OCI-LY7 (cell line): ENCODE measurements at places on chromosomes 5 and 9.

DNA sequence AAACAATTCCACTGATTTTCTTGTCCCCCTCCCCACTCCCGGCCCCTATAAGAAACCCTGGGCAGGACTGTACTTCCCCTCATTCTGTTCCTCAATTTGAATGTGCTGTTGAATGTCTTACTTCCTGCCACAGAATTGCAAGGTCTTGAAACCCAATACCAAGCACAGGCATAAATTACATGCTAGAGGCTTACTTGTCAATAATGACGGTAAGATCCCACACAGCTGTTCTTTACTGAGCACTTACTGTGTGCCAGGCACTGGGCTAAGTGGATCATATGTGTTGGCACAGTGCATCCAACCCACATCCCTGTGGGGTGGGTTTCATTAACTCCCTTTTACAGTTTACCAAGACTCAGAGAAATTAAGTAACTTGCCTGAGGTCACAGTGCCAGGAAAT lies 63.4 kb downstream of the MVB12B start:
- DNase-seq: no peak

- no peak for DNase-seq
These were observed 60.8 kb upstream of the GARNL3 start for GRCh38 chr9:127203681-127204327.

DNA sequence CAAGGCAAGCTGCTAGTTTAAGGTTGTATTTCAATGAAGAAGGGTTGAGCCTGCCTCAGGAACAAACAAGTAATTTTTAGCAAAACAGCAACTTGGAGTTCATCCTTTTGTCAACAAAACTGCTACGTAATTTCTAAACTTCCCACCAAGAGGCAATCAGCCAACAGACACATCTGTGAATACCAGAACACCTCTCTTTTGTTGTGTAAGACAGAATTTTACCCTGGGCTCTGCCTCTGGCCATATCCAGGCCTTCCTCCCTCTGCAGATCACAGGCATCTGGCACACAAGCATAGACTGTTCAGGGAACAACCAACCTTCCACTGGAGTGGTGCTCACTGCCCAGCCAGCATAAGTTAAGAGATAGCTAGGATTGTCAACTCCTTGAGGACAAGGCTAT lies 409.0 kb downstream of the SPOCK1 start:
- no peak for DNase-seq

DNA sequence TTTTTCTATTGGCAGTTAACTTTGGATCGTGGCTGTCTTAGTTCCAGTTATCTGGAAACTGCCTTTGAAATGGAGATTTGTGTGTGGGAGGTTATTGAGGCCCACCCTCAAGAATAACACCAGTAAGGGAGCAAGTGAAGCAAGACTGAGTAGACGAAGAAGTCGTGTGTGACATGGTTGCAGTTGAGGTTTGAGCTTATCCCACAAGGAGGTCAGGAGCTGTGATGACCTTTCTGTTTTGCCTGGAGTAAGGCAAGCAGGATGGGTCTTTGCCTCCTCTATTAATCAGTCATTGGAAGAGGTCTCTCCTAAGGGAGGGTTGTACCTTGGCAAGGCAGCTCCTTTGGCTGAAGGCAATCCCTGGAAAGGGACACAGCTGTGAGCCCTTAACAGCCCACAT lies 49.6 kb upstream of the CTXN3 start:
- no peak for DNase-seq

- DNase-seq: no peak
These were observed 309.6 kb downstream of the CWC27 start for GRCh38 chr5:65078331-65078730.

DNA sequence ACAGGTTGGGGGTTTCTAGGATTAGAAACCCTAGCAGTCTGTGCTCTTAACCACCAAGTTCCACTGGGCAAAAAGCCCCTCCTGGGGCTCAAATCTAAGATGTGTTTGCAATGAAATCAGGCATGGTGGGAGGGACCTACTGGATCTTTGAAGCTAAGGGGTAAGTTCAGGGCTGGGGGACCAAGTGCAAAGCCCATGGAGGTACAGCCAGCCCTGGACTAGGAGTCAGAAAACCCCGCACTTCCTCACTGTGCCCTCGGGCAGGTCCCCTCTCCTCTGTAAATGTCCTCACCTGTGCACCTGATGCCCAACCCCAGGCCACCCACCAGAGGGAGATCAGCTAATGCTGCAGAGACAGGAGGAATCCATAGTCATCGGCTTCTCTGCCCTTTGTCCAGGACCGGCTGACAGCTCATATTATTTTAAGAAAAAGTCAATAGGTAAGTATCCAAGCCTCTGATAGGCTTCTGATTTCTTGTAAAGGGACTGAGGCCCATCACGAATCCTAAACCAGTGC lies 138.3 kb downstream of the PAX5 start:
- no peak for DNase-seq

DNA sequence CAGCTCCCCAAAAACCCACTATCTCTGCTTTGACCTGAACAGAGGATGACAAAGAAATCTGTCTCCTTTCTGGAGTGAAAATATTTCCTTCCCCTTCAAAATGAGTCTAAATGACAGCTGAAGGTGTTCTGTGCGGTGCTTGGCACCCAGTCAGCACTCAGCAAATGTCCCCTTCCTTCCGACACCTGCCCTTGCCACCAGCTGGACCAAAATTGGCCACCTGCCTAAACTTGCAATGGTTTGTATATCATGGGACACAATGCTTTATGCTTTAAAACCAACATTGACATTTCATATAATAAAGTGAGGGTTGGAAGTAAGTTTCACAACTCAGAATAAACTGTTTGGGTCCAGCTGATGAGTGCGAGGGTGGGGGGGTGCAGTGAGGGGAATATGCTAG lies 7.5 kb upstream of the TTC1 start:
- no peak for DNase-seq

DNA sequence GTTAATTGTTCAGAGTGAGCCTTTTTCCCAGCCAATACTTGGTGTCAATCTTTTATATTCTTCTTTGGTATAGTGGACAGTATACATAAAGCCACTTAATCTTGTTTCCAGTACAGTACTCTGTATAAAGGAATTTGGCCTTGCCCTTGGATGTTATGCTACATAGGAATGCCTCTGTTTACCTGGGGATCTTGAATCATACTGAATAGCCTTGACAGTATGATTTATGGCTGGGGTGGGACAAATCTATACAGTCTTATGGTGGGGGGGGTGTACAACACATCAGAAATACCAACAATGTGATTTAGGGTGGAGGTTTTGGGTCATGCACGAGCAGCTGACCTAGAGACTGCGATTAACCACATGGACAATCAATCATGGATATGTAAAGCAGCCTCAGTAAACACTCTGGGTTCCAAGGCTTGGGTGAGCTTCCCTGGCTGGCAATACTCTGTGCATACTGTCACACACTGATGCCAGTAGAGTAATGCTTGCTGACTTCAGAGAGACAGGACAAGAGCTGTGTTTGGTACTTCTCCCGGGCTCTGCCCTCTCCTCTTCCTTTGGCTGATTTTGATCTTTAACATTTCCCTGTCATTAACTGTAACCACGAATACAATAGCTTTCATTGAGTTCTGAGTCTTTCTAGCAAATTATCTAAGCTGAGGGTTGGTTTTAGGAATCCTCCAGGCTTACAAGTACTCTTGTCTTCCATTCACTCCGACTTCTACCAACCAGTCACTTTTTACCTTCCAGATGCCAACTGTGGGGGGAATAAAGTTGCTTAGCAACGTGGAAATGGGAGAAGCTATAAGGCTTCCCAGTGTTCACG lies 84.6 kb downstream of the IARS1 start:
- no peak for DNase-seq

DNA sequence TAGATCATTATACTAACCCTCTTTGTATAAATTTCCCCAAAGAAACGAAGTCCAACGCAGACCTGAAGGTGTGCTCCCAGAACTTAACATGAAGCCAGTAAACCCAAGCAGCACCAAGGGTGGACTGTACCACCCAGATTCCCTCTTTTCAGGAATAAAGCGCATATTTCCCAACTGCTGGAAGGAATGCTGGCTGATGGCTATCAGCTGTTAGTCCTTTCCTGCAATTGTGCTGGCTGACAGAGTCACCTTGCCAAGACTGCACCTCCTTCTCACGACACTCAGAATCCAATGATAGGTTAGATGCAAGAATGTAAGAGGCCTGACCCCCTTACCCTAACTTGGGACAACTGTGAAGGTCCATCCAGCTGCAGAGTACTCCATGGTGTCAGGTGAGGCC lies 93.9 kb downstream of the MAPKAP1 start:
- no peak for DNase-seq
